ENCODE measurements at places on chromosomes 4 and X.

GRCh38 chr4:149574971-149575370, 240.7 kb downstream of the IQCM start:
- DNase-seq = no peak
- H3K36me3 ChIP-seq = no peaks in the 10 kb centered on the region
- H3K4me3 ChIP-seq = no peak overlapping the region
- no peaks in the 10 kb centered on the region for H3K4me1 ChIP-seq
- H3K27me3 ChIP-seq = no peaks in the 10 kb centered on the region

DNA sequence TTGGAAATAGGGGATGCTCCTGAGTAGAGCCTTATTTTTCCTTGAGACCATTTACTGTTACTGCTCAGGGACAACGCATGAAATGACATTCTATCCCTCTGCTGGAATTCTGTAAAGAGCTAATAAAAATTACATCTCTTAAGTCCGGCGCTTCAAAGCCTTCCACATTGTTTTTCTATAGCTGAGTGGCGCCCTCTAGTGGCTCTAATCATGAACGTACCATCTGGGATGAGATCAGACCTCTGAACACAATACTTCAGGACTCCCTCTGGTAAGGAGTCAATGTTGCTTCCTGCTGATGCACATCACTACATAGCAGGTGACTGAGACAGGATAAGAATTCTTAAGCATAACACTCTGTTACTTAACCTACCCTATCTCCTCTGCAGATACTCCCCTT, 6.0 kb downstream of the HMGN5 start:
- peak; percentile 36 for DNase-seq
- H3K36me3 ChIP-seq = no peaks in the 10 kb centered on the region
- H3K27ac ChIP-seq = no peak overlapping the region
- no peak overlapping the region for H3K4me3 ChIP-seq

DNA sequence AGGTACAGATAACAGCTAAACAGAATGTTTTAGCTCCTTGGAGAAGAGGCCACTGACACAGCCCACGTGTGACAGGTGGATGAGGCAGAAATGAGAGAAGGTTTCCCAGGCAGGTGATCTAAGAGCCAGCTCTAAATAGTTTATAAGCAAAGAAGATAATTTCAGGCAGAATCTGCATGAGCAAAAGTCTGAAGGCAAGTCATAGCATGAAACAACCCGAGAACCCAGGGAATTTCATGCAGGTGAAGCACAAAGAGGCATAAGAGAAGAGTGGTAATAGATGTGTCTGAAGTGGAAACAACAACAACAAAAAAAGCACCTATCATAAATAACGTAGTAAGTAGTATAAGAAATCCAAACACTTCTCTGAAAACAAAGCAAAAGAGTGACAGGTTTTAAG, 275.8 kb upstream of the CPEB2 start:
- no peak overlapping the region for H3K27ac ChIP-seq
- no peak for DNase-seq
- H3K27me3 ChIP-seq = no peaks in the 10 kb centered on the region
- no peak overlapping the region for H3K4me3 ChIP-seq

GRCh38 chrX:121782544-121782943, 735.1 kb downstream of the GLUD2 start:
- no peak for DNase-seq
- H3K36me3 ChIP-seq = no peaks in the 10 kb centered on the region
- H3K27ac ChIP-seq = no peak overlapping the region
- H3K27me3 ChIP-seq = no peaks in the 10 kb centered on the region
- H3K4me1 ChIP-seq = no peaks in the 10 kb centered on the region

DNA sequence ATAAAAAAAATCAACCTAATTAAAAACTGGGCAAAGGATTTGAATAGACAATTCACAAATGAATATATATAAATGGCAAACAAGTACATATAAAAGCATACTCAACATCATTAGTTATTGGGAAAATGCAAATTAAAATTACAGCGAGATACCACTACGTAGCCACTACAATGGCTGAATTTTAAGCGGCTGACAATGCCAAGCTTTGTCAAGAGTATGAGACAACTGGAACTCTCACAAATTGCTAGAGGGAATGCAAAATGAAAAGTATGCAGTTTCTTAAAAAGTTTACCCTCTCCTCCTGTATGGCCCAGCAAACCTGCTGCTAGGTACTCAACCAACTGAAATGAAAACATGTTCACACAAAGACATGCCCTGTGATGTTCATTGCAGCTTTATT, 34.8 kb downstream of the ZFP42 start:
- H3K27me3 ChIP-seq = no peaks in the 10 kb centered on the region
- no peak overlapping the region for H3K4me3 ChIP-seq
- no peaks in the 10 kb centered on the region for H3K36me3 ChIP-seq

DNA sequence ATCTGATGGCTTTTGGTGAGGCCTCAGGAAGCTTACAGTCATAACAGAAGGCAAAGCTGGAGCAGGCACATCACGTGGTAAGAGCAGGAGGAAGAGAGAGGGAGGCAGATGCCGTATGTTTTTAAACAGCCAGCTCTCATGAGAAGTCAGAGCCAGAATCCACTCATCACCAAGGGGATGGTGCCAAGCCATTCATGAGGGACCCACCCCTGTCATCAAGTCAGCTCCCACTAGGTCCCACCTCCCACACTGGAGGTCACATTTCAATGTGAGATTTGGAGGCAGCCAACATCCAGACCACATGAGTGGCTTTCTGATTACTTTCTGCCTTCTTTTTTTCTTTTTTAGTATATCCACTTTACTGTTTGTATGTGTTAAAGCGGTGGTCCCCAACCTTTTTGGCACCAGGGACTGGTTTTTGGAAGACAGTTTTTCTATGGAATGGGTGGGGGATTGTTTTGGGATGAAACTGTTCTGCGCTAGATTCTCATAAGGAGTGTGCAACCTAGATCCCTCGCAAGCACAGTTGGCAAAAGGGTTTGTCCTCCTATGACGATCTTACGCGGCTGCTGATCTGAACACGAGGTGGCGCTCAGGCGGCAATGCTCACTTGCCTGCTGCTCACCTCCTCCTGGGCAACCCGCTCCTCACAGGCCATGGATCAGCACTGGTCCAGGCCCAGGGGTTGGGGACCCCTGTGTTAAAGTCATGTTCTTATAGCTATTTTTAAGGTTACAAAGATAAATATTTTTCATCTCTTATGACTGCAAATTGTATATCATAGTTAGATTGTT, 61.7 kb downstream of the SLIT2 start:
- H3K27me3 ChIP-seq = no peaks in the 10 kb centered on the region
- no peaks in the 10 kb centered on the region for H3K36me3 ChIP-seq
- no peaks in the 10 kb centered on the region for H3K4me1 ChIP-seq
- no peak overlapping the region for H3K27ac ChIP-seq

Measured in stimulated activated naive B cell treated with anti-CD40 and anti-IgM and Interleukin-4, amounts not matched to agents 10 μg/mL and 1 μg/mL and 100 μg/mL, for 72 hours (primary cell).